ENCODE measurements at places on chromosomes 1 and 21.

GRCh38 chr1:116825207-116825719, 71.0 kb downstream of the CD2 start:
- no peaks in the 10 kb centered on the region for H3K27me3 ChIP-seq
- no peak overlapping the region for H3K4me3 ChIP-seq
- H3K27ac ChIP-seq: peak overlapping the region; percentile 94
- H3K36me3 ChIP-seq: peaks cover 3% of the 10 kb centered on the region
- no peak for DNase-seq

GRCh38 chr1:89786628-89787214, 34.1 kb upstream of the LRRC8D start:
- H3K27me3 ChIP-seq: no peaks in the 10 kb centered on the region
- no peak overlapping the region for H3K27ac ChIP-seq
- no peak for DNase-seq
- no peaks in the 10 kb centered on the region for H3K36me3 ChIP-seq

DNA sequence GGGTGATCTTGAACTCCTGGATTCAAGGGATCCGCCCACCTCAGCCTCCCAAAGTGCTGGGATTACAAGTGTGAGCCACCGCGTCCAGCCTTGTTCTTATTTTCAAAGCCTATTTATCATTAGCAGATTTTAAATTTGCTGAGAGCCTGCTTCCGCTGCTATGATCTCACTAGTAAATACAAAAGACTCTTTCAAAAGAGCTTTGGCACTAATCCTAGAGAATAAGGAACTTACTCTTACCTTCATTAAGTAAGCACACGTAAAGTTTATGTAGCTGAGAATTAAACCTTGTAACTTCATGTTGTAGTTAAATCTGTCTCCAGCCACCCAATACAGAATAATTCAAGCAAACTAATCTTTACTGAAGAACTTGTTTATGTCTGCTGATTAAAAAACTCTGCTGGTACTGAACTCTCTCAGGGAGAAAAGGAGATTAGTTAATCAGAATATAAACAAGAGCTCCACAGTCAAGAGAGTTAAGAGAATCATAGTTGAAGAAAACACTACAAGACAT, 72.3 kb downstream of the RUSC1 start:
- DNase-seq: no peak
- no peak overlapping the region for H3K4me3 ChIP-seq
- H3K36me3 ChIP-seq: peaks cover 36% of the 10 kb centered on the region
- no peaks in the 10 kb centered on the region for H3K27me3 ChIP-seq
- no peak overlapping the region for H3K27ac ChIP-seq

DNA sequence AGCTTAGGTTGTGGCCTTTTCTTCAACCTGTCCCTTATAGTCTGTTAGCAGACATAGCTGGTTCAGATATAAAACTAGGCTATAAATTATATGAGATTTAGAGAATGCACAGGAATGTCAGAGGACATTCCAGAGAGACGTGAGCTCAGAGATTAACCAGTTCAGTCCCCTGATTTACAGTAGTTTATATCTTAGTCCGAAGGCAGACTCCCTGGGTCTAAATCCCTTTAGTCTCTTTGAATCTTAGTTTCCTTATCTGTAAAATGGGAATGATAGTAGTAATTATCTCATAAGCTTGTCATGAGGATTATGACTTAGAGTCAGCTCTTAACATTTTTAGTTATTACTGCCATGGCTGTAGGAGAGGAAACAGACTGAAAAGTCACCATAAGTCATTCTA, 45.5 kb upstream of the PLXNA2 start:
- no peaks in the 10 kb centered on the region for H3K36me3 ChIP-seq
- peaks cover 5% of the 10 kb centered on the region for H3K4me1 ChIP-seq
- DNase-seq: no peak
- peaks cover 6% of the 10 kb centered on the region for H3K27me3 ChIP-seq
- H3K27ac ChIP-seq: no peak overlapping the region

DNA sequence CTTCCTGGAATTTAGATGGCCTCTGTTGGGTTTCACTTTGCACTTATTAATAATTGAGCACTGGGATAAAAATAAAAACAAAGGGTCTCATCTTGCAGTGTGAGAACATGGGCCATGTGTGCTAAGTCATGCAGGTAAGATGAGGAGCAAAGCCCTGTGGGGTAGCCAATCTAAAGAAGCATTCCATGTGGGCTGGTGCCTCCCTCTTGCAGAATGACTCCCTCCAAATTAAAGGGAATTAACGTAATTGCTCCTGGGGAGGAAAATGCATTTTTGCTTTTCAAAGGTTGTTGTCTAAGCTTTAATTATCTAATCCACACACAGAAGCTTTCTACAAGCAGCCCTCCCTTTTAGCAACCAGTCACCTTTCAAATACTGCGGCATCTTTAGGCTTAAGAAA, 69.8 kb downstream of the CDC14A start:
- no peak for DNase-seq
- no peak overlapping the region for H3K4me3 ChIP-seq
- no peak overlapping the region for H3K27ac ChIP-seq
- H3K36me3 ChIP-seq: peaks cover 41% of the 10 kb centered on the region
- peaks cover 30% of the 10 kb centered on the region for H3K4me1 ChIP-seq
- H3K27me3 ChIP-seq: no peaks in the 10 kb centered on the region

DNA sequence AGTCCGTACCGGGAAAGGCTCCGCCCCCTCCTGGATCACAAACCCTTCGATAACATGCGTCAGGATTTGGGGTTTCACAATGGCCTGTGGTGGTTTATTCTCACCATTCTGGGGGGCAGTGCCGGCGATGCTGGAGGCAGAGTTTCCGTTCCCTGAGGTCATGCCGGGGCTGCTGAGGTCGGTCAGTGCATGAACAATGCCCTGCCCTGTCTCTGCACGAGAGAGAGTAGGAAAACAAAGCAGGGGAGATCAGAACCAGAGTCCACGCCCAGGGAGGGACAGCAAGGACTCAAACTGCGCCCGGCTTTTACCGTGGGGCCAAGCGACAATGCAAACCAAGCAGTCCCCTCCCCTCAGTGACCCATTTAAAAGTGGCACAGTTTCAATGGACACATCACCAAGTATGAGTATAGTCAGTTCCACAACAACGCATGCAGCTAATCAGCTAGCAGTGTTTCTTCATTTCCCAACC, 13.2 kb upstream of the A3GALT2 start:
- H3K4me1 ChIP-seq: peaks cover 10% of the 10 kb centered on the region
- H3K27me3 ChIP-seq: no peaks in the 10 kb centered on the region
- no peak overlapping the region for H3K27ac ChIP-seq
- H3K4me3 ChIP-seq: no peak overlapping the region

DNA sequence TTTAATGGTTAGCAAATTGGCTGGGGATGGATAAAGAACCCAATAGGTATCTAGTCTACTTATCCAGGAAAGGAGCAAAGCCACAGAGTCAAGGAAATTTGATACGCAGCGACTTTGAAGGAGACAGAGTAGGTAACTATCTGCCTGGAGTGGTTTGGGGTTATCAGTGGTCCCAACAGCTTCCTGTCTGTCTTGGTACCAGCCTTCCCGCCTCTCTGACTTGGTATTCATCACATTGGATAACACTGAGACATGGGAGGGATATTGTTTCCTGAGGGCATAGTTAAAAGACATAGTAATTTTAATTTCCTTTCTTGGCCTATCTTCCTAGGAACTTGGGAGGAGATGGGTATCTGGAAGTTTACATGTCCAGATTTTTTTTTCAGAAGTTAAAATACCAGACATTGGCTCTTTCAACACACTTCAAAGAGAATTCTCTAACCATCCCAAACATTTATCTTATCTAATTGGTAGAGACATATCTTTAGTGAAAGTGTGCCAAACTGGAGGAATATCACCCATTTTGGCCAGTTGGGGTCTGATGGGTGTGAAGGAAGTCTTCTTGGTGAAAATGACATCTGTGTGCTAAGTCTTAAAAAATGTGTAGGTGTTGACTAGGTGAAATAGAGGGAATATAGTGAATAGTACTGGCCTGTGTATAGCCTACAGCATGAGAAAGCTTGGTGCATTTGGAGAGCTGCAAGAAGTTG, 65.0 kb downstream of the RGS5 start:
- peaks cover 3% of the 10 kb centered on the region for H3K27me3 ChIP-seq
- H3K4me1 ChIP-seq: no peaks in the 10 kb centered on the region

DNA sequence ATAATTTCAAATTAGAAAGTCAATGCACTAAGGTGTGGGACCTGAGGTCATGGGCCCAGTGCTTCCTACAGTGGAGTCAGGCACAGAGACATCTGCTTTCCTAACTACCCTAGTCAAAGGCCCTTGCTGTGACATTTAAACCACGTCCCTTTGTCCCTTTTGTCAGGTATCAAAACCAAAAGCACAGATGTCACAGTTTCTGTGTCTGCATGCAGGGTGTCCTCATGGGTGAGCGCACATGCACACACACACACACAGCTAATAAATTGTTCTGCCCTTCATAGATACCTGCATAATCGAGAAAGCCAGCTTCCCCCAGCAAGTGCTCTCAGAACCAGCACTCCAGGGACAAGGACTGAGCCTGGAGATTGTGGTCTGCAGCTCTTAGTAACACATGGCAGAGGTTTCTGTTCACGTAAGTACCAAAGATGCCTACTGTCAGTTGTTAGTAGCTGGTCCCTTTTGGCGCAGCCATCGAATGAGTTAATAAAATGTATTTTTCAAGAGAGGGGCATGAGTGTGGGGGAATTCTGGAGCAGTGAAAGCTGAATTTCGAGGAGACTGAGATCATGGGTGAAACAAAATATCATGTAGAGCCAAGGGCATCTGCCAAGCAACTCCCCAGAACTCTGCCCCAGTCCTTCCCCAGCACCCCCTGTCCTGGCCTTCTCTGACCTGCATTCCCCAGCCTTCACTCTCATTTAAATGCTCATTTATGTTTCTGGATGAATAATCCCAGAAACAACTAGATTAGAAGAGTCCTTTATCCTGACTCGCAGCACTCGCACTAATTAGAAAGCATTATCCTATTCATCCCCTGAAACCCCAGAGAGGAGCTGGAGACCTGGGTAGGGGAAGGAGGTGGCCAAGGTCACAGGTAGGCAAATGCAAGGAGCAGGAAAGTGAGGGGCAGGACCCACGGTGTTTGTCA, 25.5 kb downstream of the TNR start:
- no peaks in the 10 kb centered on the region for H3K4me1 ChIP-seq
- H3K4me3 ChIP-seq: no peak overlapping the region
- DNase-seq: no peak
- H3K36me3 ChIP-seq: no peaks in the 10 kb centered on the region

Measured in activated CD8-positive, alpha-beta T cell treated with anti-CD3 and anti-CD28 coated beads, Interleukin-2, amount 10 ng/mL, durations not matched to agents 7 days and 5 days (primary cell).